ENCODE measurements at places on chromosomes 2 and 18.

DNA sequence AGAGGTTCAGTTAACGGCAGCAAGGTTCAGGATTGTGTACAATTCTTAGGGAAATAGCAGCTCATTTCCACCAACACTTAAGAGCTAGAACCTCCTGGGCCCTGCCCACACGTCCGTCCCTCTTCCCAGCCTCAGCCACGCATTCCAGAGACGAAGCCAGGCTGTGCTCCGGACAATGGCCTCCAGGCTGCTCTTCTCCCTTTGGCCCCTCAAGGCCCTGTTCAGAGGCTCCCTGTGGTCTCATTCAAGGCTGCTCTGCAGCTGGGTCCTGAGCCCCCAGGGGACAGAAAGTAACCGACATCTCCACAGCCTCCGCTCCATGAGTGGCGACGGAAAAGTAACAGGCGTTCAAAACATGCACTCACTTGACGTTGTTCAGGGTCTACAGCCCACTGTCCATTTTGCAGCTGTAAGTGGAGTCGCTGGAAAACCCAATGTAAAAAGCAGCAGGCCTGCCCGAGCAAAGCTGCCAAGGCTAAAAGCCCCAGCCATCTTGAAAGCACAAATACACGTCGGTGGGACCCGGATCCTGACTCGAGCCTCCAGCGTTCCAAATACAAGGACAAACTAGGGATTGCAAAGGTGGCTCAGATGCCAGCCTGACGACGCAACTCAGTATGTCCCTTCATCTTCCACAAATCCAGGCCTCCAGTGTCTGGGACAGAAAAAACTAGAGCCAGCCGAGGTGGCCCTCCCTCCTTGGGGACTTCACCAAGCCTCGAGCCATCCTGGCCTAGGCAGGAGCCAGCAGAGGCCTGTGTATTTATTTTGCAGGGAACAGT lies 76.9 kb downstream of the NDUFA10 start:
- no peak for DNase-seq

GRCh38 chr2:152051436-152051835 lies 47.4 kb downstream of the CACNB4 start:
- no peak for DNase-seq

DNA sequence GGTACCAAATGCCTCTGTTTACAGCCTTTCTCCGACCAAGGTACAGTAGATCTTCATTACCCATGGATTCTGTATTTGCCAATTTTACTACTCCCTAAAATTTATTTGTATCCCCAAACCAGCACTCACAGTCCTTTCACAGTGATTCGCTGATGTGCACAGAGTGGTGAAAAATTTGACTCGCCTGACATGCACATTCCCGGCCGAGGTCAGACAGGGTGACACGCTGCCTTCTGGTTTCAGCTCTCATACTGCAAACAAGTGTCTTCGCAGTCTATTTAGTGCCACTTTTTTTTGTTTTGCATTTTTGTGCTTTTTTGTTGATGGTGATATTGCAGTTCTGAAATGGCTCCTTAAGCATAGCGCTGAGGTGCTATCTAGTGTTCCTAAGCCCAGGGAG lies 71.0 kb downstream of the MAPK4 start:
- no peak for DNase-seq

- no peak for DNase-seq
Measured at GRCh38 chr2:46832543-46832942, 83.1 kb downstream of the MCFD2 start.

DNA sequence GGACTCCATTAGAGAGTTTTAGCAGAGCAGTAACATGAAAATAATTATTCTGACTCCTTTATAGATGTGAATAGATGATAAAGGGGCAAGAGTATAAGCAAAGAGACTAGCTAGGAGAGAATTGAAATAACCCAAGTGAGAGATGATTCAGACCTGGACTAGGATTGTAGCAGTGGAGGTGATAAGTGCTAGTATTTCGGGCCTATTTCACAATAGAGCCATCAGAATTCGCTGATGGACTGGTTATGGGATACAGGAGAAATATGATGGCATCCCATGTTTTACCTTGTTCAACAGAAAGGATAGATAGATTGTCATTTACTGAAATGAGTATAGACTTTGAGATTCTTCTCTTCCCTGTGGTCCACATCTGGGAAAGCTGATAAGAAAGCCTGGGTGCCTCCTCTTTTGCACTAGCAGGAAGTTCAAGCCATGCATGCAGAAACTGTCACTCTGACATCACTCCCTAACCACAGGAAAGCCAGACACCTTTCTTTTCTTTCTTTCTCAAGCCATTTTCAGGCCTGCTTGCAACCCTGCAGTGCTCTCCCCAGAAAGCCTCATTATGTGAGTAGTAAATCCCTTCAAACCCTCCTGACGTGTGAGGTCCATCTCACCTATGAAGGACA lies 25.3 kb downstream of the DYNAP start:
- no peak for DNase-seq

DNA sequence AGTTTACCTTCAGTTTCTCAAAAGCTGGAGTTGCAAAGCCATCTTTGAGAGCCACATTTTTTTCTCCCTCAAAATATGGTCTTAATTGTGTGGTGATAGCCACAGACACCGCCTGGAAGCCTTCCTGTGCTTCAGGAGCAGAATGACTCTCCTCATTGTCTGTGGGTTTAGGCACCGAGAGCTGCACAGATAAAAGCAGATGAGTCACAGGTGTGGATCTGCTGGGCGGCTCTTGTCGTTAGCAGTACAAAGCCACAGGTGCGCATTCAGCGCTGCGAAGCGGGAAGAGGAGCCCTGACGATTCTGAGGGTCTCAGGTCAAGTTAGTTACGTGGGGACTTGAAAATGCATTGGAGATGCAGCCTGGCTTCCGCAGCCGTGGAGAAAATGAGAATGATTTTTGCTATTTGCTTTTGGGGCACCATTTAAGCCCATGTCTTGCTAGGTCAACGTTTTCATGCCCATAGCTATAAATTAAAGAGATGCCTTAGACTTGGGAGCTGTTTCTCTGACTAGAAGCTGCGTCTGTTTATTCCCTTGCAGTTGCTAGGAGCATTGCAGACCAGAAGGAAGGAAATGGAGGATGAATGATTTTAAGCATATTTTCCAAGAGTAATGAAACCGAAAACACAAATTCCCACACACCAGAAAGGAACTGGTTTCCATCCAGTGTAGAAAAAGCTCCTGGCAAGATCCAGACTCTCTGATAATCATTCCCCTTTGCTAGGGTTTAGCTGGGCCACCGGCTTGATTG lies 51.5 kb downstream of the KLHL29 start:
- DNase-seq, result no peak

DNA sequence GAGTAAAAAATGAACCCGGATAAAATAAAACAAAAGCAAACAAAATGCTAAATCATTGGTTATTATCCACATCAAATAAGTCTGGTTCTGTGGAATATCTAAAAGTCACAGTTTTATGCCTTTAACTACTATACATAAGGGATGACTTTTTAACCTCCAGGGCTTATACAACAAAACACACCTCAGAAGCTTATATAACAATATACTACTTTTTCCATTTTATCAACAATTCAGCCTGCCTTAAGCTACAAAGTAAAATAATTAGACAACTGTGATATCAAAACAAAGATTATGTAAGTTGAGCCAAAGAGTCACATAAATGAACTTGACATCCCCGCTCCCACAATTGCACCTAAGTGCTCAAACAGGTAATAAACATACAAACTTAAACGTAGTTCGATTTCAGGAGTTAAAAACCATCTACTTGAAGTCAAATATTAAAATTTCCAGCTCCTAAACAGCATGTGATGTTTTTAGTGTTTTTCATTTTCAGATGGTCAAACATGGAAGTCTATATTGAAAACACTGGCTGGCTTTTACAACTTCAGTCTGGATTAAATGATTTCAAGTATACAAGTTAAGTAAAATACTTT lies 54.7 kb downstream of the ATIC start:
- no peak for DNase-seq

DNA sequence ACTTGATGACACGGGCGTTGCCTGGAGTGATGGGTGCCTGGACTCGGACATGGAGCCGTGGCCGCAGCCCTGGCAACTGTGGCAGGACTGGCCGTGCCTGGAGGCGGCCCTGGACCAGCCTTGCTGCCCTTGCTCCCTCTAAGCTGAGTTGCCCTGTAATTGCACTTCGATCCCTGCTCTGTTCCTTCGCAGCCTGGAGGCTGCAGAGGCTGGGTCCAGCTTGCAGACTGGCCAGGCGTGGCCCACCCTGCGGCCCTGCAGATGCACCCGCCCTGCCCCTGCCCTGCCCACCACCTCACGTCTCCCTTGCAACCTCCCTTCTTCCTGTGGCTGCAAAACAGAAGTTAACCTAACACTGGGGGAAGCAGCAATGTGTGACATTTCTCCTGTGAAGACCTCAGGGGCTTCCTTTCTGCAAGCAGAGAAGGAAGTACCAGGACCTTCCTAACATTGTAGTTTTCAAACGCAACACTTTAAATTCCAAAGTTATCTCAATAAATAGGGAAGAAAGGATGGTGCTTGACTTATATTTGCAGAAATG lies 174.6 kb upstream of the TPO start:
- no peak for DNase-seq

DNA sequence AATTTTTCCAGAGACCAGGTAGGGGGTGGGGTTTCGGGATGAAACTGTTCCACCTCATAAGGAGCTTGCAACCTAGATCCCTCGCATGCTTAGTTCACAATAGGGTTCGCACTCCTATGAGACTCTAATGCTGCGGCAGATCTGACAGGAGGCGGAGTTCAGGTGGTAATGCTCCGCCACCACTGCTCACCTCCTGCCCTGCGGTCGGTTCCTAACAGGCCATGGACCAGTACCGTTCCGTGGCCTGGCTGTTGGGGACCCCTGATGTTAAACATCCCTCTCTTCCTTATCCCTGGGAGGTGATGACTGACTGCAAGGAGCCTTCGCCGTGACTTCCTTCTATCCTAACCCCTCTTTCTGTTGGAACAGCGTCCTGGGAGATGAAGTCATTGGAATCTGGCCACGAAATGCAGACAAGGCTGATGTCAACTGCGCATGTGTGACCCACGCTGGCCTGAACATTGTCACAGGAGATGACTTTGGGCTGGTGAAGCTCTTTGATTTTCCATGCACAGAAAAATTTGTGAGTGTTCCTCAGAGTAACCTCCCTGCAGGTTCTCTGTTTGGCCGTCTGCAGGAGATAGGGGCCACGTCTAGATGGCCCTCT lies 82.4 kb downstream of the RTN4 start:
- no peak for DNase-seq
